Pancreas (tissue), 10 donors: ENCODE measurements at places on chromosomes 1 and 21. TPM values are rescaled to one million over a fixed set of nuclear protein-coding genes. Genes with fewer than 3 reads are reported as not detected.

DNA sequence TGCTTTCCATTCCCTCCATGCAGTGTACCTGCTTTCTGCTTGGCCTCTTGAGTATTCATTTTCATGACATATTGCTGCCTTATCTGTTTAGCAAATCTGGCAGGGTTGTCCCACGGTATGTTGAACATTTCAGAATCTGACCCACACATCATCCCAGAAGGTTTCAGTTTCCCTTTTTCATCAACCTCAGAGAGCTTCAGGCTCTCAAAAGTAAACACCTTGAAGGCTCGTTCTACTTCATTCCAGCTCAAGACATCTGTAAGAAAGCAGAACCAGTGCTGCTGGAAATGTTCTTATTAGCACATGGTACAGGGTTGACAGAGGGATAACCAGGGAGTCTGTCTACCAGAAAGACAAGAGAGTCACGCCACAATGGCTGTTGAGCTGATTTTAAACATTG lies 103.6 kb downstream of the SPAG17 start:
- DNase-seq, result no peak

DNA sequence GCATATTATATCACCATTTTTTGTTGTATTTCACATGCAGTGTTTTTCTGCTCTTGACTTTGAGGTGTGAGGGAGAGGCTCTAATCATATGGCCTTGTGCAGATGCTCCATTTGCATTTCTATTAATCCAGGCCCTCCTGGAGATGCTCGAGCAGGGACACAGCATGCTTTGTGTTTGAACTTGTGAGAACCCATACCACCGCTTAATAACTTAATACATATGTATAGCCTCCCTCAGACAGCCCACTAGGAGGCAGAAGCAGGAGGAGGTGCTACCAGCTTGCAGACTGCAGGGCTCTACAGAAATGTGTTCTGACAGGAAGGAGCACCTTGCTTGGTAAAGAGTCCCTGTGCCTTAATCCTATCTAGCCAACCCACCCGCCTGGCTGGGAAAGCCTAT lies 155.2 kb downstream of the BARHL2 start:
- DNase-seq, result no peak

- DNase-seq, result no peak
Measured at GRCh38 chr1:9418851-9419250, 120.4 kb upstream of the SLC25A33 start.

DNA sequence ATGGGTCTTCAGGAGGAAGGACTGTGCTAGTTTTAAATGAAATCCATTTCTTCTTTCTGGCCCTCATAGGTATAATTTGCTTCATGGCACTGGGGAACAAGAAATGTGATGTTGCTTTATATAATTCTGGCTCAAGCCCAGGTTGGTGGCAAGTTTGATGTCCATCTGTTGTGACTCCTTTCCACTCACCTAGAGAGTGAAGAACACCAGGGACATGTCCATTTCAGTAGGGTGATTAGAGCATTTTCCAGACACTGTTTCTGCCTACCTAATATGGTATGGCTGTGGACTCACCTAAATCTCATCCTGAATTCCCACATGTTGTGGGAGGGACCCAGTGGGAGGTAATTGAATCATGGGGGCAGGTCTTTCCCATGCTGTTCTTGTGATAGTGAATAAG lies 278.1 kb downstream of the LMX1A start:
- DNase-seq, result no peak

DNA sequence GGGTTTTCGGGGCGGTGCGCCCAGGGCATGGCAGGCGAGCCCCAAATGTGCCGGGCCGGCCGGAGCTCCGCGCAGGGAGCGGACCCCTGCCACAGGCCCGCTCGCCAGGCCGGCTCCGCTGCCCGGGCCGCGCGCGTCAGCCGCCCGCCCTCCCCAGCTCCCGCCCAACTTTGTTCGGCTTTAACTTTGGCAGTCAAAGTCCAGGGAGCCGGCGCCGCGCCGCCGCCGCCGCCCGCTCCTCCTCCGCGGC lies 488 bp downstream of the SLC35D1 start:
- peak; percentile 76 for DNase-seq

- no peak for DNase-seq
Measured at GRCh38 chr1:212873518-212873917, 15.4 kb downstream of the FLVCR1 start.

- no peak for DNase-seq
Measured at GRCh38 chr1:201712387-201713085, 116.4 kb upstream of the IPO9 start.

DNA sequence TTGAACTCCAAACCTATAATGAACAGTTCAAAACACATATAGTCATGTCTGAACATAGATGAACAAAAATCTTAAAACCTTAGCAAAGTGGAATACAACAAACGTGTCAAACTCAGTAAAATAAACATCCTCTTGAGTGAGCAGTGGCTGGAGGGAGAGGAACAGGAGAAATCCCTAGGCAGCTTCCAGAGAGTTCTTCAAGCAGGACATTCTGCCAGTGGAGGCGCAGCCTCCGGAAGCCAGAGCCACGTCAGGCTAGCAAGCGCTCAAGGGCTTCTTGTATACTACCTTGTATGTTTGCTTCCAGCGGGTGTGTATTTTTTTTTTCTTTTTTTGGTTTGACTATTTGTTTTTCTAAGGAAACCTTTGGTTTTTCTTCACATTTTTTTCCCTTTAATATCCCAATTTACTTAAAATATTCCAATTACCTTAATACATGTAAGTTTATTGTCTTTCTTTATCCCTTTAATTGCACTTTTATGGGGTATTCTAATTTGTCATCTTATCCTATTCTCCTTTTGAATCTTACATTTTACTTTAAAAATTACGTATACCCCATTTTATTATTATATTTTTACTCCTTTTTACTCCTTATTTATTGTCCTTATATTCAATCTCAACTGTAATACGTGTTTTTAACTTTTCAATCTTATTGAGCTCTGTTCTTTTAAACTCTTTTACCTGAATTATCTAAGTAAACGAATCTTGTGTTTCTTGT lies 42.0 kb downstream of the COLGALT2 start:
- DNase-seq, result no peak

GRCh38 chr1:181911715-181912114 lies 149.8 kb downstream of the ZNF648 start:
- DNase-seq, result no peak

- DNase-seq, result no peak
Measured at GRCh38 chr1:180040034-180040433, 85.4 kb downstream of the CEP350 start.

DNA sequence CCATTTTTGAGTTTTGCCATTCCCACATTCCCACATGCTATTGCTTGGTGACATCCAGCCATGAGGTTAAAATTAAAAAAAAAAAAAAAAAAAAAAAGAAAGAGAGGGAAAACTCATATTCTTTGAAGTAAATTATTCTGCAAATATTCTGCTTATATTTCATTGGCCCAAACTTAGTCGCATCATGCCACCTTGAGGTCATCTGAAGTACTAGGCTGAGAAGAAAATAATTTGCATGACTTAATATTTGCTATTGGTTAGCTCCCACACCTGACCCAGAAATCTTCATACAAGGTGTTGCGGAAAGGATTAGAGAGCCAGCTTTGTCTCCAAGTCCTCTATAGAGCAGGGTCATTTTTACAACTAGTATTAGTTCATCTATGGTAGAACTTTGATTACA lies 2206.0 kb downstream of the MRPL39 start:
- DNase-seq, result no peak

MMEL1 gene
- 2.4 TPM for total RNA-seq

NKAIN1 gene
- total RNA-seq, result 0.13 TPM

GNAT2 gene
- total RNA-seq, result not detected

SLC30A2 gene
- total RNA-seq, result 42.2 TPM

CNKSR1 gene
- total RNA-seq, result 13.5 TPM
